Endothelial cell of coronary artery (primary cell): ENCODE measurements at places on chromosomes 7 and 10. TPM values are rescaled to one million over a fixed set of nuclear protein-coding genes. Genes with fewer than 3 reads are reported as not detected.

The ZNF503 gene
- 0.72 and 1.0 TPM in 2 replicates for total RNA-seq

The SP8 gene
- not detected in 2 replicates for total RNA-seq

The SLC18A3 gene
- total RNA-seq = under 0.01 TPM in 1 of 2 replicates, not detected in the other

The EBLN1 gene
- not detected in 2 replicates for total RNA-seq
